Activated T-cell treated with anti-CD3 and anti-CD28 coated beads, Interleukin-2, amount 50 U/mL, for 72 hours (primary cell): ENCODE measurements at places on chromosomes 6 and 20.

- no peaks in the 10 kb centered on the region for H3K36me3 ChIP-seq
- H3K27ac ChIP-seq, result no peak overlapping the region
- no peak overlapping the region for H3K4me3 ChIP-seq
- DNase-seq, result no peak
These were observed 410.5 kb downstream of the PTPRT start for GRCh38 chr20:42779216-42779615.

GRCh38 chr6:75543311-75543710 is 49.7 kb upstream of the FILIP1 start:
- DNase-seq, result no peak
- H3K4me3 ChIP-seq, result no peak overlapping the region
- peaks cover 23% of the 10 kb centered on the region for H3K27me3 ChIP-seq
- H3K36me3 ChIP-seq, result no peaks in the 10 kb centered on the region
- H3K27ac ChIP-seq, result no peak overlapping the region

GRCh38 chr6:46735720-46736031 is 501 bp upstream of the PLA2G7 start:
- H3K36me3 ChIP-seq, result no peaks in the 10 kb centered on the region
- no peak overlapping the region for H3K27ac ChIP-seq
- H3K27me3 ChIP-seq, result peaks cover 78% of the 10 kb centered on the region
- no peak overlapping the region for H3K4me3 ChIP-seq

- no peaks in the 10 kb centered on the region for H3K36me3 ChIP-seq
- H3K4me3 ChIP-seq, result no peak overlapping the region
- H3K27me3 ChIP-seq, result peaks cover 28% of the 10 kb centered on the region
- no peaks in the 10 kb centered on the region for H3K4me1 ChIP-seq
- no peak overlapping the region for H3K27ac ChIP-seq
These were observed 94.8 kb upstream of the PHACTR1 start for GRCh38 chr6:12621754-12622153.

DNA sequence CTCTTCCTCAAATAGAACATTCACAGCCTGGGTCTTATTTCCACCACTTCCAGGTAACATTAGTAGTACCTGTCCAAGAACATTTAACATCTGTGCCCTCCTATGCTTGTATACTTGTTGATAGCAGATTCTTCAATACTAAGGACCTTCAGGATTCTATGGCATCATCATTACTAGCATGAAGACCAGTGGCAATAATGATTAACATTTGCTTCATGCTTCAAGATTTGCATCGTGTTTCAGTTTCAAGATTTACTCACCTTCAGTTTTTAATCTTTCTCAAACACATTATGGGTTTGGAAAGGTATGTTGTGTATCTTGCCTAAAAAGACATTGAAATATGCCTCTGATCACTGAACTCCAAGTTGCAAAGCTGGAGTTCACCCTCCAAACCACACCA is 412.8 kb upstream of the NRSN1 start:
- no peak overlapping the region for H3K27ac ChIP-seq
- no peaks in the 10 kb centered on the region for H3K27me3 ChIP-seq
- no peaks in the 10 kb centered on the region for H3K36me3 ChIP-seq

GRCh38 chr6:52377538-52378221 is 15.7 kb downstream of the PAQR8 start:
- H3K4me3 ChIP-seq, result peak overlapping the region; percentile 48
- no peaks in the 10 kb centered on the region for H3K27me3 ChIP-seq
- peaks cover 77% of the 10 kb centered on the region for H3K4me1 ChIP-seq

DNA sequence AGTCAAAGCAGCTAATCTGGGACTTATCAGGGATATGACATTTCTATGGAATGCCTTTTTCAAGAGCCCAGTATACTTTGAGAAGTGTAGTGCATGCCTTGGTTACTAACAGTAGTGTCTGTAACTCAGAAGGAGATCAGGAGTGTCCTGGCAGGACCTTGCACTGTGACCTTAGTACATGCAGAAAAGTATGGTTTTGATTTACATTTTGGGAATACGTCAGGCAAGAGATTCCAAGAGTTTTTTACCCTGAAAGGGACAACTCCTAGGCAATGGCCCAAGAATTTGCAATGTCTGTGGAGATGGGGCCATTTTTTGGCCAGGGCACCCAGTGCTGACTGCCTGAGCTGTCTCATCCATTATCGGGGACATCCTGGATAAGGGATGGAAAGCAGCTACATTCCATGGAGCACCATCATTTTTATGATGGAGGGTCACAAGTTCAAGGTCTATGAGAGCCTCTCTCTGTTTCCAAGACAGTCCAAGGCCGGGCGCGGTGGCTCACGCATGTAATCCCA is 80.2 kb downstream of the FAM50B start:
- H3K27ac ChIP-seq, result no peak overlapping the region
- no peak overlapping the region for H3K4me3 ChIP-seq
- H3K27me3 ChIP-seq, result peaks cover 3% of the 10 kb centered on the region

DNA sequence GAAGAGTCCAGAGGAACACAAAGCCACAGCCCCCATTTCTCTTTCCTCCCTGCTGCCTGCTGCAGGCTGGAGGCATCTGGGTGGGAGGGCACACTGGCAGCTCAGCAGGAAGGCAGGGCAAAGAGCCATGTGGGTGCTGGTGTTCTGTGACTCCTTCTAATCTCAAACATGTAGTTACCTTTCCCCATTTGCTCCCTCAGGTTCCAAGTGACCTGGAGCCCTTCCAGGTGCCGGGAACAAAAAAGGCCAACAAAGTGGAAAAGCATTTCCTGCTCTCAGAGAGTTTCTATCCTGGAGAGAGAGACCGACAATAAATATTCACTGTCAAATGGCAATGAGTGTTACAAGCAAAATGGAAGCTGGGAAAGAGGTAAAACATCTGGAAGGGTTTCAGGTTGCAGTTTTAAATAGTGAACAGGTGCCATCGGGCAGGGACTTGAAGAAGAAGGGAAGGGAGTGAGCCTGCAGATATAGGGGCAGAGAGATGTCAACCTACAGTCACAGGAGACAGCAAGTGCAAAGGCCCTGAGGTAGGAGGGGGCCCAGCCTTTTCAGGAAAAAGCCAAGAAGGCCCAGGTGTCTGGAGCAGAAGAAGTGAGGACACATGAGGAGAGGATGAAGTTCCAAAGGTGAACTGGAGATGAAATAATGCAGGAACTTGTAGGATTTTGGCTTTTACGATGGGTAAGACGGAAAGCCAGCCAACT is 43.6 kb upstream of the IYD start:
- DNase-seq, result no peak
- H3K36me3 ChIP-seq, result no peaks in the 10 kb centered on the region
- H3K27ac ChIP-seq, result no peak overlapping the region
- H3K4me1 ChIP-seq, result no peaks in the 10 kb centered on the region
- peaks cover 13% of the 10 kb centered on the region for H3K27me3 ChIP-seq
- no peak overlapping the region for H3K4me3 ChIP-seq

GRCh38 chr6:106117579-106117978 is 31.4 kb downstream of the PRDM1 start:
- peak overlapping the region; percentile 89 for H3K27ac ChIP-seq
- peak overlapping the region; percentile 83 for H3K4me3 ChIP-seq
- H3K4me1 ChIP-seq, result peaks cover 95% of the 10 kb centered on the region
- H3K27me3 ChIP-seq, result peaks cover 7% of the 10 kb centered on the region

GRCh38 chr6:39344821-39345280 is 22.3 kb upstream of the KCNK16 start:
- H3K4me3 ChIP-seq, result no peak overlapping the region
- H3K27me3 ChIP-seq, result peaks cover 12% of the 10 kb centered on the region
- no peak for DNase-seq
- H3K27ac ChIP-seq, result no peak overlapping the region
- H3K36me3 ChIP-seq, result no peaks in the 10 kb centered on the region
- no peaks in the 10 kb centered on the region for H3K4me1 ChIP-seq

- peaks cover 20% of the 10 kb centered on the region for H3K36me3 ChIP-seq
- H3K27ac ChIP-seq, result peak overlapping the region; percentile 89
- peaks cover 32% of the 10 kb centered on the region for H3K4me1 ChIP-seq
- no peak for DNase-seq
These were observed 148.8 kb downstream of the TRIM27 start for GRCh38 chr6:28775052-28775376.

DNA sequence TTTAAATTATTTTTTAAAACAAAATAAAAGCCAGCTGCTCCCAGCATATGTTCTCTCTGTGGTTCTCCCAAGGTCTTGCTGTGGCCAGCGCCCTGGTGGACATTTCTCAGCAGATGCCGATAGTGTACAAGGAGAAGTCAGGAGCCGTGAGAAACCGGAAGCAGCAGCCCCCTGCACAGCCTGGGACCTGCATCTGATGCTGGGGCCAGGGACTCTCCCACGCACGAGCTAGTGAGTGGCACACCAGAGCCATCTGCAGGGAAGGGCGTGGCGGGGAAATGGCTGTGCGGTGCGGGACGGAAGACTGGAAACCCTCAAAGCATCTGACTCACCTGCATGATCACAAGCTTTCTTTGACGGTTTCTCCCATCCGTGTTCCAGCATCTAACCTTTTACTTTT is 16.5 kb downstream of the GFRA4 start:
- no peak for DNase-seq
- H3K4me3 ChIP-seq, result no peak overlapping the region
- H3K27me3 ChIP-seq, result no peaks in the 10 kb centered on the region
- no peak overlapping the region for H3K27ac ChIP-seq
- H3K4me1 ChIP-seq, result no peaks in the 10 kb centered on the region

- H3K27me3 ChIP-seq, result no peaks in the 10 kb centered on the region
- H3K27ac ChIP-seq, result peak overlapping the region; percentile 77
- H3K4me1 ChIP-seq, result peaks cover 84% of the 10 kb centered on the region
- H3K36me3 ChIP-seq, result peaks cover 4% of the 10 kb centered on the region
- DNase-seq, result peak; percentile 72
These were observed 671 bp downstream of the E2F1 start for GRCh38 chr20:33685328-33686099.

GRCh38 chr6:35147026-35147425 is 5.9 kb upstream of the TCP11 start:
- H3K36me3 ChIP-seq, result no peaks in the 10 kb centered on the region
- H3K4me3 ChIP-seq, result no peak overlapping the region
- H3K27ac ChIP-seq, result no peak overlapping the region
- no peak for DNase-seq
- peaks cover 29% of the 10 kb centered on the region for H3K4me1 ChIP-seq

GRCh38 chr6:32852018-32852843 is 1.3 kb downstream of the TAP1 start:
- peak overlapping the region; percentile 100 for H3K4me3 ChIP-seq
- DNase-seq, result peak; percentile 53
- peaks cover 74% of the 10 kb centered on the region for H3K4me1 ChIP-seq

DNA sequence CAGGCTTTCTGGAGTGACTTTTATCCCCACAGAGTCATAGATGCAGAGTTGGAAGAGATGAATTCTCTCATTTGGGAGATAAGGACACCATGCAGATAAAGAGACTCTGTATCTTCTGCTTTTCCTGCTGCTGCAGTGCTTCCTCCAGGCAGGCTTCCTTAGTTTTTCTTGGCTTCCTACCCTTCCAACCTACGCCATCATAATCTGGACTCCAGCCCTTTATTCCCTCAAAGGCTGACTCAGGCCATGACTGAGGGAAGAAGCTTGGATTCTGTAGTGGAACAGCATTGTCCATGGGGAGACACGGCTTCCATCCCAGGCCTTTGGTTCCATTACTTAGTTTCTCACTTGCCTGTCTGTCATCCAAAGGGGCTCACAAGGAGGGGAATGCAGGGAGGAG is 6.5 kb upstream of the RNF24 start:
- peaks cover 13% of the 10 kb centered on the region for H3K4me1 ChIP-seq
- peaks cover 21% of the 10 kb centered on the region for H3K27me3 ChIP-seq
- DNase-seq, result no peak
- no peak overlapping the region for H3K27ac ChIP-seq
